Activated gamma-delta T cell (primary cell): ENCODE measurements at places on chromosomes 11 and 22.
A peak's percentile ranks its signal among the peaks of the same experiment; 100 is the strongest.

DNA sequence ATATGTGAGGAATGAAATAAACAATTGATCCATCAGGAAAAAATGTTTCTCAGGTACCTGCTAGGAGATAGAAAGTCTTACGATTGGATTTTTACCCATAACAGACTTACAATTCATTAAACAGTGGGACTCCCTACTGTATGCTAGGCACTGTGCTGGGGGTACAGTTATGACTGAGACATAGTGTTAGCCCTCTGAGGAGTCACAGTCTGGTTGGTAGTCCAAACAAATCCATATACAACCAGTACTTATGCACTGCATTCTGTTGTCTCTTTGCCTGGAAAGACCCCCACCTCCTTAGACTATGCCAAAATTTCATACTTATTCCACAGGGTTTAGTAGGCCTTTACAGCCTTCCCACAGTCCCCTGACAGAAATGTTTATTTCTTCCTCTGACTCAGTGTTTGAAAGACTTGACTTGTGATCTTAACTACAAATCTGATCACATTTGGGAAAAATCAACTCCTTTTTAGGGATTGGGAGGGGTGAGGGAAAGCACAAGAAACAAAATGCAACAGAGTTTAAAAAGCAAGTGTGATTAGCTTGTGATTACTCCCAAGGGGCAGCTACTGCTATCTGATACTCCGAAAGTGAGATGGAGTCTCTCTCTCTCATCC is 69.4 kb upstream of the HORMAD2 start:
- DNase-seq: no peak

- no peak for DNase-seq
These were observed 364.2 kb downstream of the TENM4 start for GRCh38 chr11:79076526-79077115.

GRCh38 chr11:120284272-120284671 is 40.8 kb upstream of the TLCD5 start:
- DNase-seq: no peak

- DNase-seq: no peak
These were observed 4.3 kb upstream of the TSKU start for GRCh38 chr11:76778874-76779273.

DNA sequence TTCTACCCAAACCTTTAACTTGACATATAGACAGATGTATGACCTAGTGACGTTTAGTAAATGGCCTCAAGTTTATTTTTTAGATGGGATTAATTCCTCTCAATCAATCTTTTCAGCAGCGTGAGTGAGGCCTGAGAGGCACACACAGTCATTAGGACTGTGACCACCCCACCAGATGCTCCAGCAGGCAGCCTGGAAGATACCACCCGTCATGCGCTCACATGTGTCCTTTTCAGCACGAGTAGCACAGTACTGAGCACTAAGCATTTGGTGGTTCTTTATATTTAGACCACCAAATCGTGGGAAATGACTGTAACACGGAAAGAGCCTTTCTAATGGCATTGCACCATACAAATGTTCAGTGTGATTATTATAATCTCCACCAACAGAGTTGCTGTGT is 354.6 kb upstream of the DDI1 start:
- no peak for DNase-seq

DNA sequence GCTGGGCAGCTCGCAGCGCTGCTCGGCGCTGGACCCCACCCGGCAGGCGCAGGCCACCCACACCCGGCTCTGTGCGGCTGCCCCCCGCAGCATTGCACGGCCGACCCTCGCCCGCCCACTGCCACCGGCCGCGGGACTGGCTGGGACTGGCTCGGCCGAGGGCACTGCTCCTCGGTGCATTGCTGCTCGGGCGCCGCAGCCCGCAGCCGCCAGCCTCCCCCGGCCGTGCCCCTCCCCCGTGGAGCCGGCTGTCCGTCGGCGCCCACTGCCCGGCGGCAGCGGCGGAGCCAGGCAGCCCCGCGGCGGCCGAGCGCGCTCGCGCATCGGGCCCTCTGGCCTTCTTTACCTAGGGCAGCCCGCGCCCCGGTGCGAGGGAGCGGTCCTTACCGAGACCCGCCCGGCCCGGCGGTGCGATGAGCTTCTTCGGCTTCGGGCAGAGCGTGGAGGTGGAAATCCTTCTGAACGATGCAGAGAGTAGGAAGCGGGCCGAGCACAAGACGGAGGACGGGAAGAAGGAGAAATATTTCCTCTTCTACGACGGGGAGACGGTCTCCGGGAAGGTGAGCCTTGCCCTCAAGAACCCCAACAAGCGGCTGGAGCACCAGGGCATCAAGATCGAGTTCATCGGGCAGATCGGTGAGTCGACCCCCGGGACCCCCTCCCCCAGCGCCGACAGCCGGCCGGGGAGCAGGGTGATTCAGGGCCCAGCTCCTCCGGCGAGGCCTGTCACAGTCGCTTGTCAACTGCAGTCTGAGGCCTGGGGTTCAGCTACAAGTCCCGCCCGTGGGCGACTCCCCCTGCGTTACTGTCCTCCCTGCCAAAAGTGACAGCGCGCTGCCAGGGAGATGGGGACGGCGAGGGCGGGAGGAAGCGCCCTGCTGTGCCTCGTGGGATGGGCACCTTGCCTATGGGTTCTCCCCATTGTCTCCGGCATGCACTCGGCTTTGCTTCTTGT is 516 bp downstream of the VPS26B start:
- DNase-seq: peak; percentile 27

DNA sequence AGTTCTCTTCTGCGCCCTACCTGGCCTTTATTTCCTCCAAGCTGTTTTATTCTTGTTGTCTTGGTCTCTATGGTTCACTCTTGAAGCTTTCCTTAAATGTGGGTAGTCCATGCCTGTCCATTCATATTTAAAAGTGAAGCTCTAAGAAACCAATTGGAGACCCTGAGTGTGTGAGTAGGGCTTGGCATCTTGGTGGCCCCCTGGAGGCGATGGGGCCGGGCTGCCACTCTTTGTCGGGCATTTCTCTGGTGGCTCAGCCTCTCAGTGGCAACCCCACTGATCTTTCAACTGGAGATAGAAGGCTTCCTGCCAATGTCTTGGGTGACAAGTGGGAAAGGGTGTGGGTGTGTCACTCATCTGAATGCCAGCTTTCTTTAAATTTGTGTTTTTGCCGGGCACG is 9.1 kb downstream of the TRPT1 start:
- no peak for DNase-seq

- no peak for DNase-seq
These were observed 27.0 kb downstream of the ART5 start for GRCh38 chr11:3614742-3615171.

DNA sequence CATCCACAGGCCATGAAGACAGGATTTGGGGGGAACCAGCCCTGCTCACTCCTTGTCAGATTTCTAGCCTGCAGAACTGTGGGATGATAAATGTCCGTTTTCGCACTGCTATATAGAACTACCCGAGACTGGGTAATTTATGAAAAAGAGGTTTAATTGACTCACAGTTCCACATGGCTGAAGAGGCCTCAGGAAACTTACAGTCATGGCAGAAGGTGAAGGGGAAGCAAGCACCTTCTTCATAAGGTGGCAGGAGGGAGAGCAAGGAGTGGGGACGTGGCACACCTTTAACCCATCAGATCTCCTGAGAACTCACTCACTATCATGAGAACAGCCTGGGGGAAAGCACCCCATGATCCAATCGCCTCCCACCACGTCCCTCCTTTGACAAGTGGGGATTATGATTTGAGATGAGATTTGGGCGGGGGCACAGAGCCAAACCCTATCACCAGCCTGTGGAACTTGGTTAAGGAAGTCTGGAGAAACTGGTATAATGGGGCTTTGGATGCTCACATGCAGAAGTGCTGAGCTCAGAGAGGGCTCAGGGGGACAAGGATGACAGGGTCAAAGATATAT is 50.7 kb downstream of the MYEOV start:
- no peak for DNase-seq

GRCh38 chr22:37345863-37346504 is 63.7 kb downstream of the CYTH4 start:
- no peak for DNase-seq

GRCh38 chr11:61056571-61056970 is 45.7 kb upstream of the CD5 start:
- no peak for DNase-seq

DNA sequence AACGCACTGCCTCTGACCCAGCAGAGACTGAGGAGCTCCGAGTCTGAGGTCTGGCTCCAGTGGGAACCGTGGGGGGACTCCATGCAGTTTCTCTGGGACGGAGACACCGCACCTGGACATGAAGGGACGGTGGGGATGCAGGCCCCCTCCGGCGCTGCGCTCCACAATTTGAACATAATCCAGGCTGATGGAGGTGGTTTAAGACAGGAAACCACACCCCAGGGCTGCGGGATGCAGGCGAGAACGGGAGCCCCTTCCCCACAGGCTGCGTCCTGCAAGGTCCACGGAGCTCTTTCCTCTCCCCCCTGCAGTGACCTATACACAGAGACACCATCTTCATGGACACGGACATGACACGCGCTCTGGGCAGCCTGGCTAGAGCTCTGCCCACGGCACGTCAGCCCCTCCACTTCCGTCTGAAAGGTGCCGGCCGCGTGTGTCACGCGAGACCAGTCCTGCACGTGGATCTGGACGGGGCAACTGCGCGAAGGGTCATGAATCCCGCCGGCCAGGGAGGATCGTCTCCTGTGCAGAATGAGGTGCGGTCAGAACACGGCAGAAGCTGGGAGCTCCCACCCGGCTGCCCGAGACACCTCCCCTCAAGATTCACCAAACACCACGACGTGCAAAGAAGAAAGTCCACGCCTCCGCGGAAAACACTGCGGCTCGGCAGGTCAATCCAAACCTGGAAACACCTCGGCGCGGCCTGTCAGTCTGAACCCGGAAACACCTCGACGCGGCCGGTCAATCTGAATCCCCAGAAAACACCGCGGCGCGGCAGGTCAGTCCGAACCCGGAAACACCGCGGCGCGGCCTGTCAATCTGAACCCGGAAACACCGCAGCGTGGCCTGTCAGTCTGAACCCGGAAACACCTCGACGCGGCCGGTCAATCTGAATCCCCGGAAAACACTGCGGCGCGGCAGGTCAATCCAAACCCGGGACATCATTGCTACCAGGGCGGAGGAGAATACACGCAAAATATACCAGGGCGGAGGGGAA is 212.4 kb downstream of the BRD1 start:
- no peak for DNase-seq

- no peak for DNase-seq
These were observed 98.2 kb upstream of the IGLL5 start for GRCh38 chr22:22789233-22789921.

- no peak for DNase-seq
These were observed 14.5 kb downstream of the MAML2 start for GRCh38 chr11:96328395-96329010.

GRCh38 chr11:95024958-95025357 is at the start of gene KDM4E:
KDM4E (plus strand) TSS chr11:95025258; CDS start chr11:95025558, 300 bp downstream.
- DNase-seq: no peak

- no peak for DNase-seq
These were observed 32.9 kb downstream of the RPL27A start for GRCh38 chr11:8715501-8715900.

GRCh38 chr11:40134820-40135570 is 1324.5 kb downstream of the LRRC4C start:
- DNase-seq: no peak

- no peak for DNase-seq
These were observed 3.4 kb downstream of the RCE1 start for GRCh38 chr11:66846671-66847091.

GRCh38 chr11:67576735-67577475 is 6.7 kb upstream of the GSTP1 start:
- no peak for DNase-seq

DNA sequence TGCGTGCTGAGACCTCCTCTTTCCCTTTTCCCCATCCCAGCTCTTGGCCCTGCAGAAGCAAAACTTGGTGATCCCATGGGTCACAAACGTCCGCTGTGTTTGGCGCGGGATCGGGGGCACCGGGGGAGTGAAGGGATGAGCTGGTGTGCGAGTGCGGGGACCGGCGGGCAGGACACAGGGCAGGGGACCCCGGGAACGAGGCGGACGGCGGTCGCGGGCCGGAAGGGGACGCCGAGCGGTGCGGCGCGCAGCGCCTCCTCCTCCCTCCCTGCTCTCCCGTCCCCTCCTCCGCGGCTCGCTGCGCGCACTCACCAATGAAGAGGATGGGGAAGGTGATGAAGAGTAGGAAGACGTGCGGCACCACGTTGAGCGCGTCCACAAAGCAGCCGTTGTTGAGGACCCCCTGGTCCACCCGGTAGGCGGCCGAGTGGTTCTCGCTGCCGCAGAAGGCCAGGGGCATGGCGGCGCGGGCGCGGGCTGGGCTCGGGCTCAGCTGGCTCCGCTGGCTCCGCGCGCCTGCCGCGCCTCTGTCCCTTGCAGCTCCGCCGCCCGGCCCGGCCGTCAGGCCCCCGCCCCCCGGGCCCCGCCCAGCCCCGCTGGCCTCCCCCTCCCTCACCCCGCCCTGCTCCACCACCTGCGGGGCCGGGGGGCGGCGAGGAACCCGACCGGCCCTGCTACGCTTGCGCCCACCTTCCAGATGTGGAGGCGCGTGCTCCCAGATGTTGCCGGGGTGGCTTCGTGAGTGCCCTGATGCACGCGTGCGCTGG is at the start of gene ABCC8:
TSS of gene ABCC8 (minus strand) at position 529 of the 767 bp plus-strand sequence. CDS start at position 460, 69 bp downstream.
- DNase-seq: no peak

DNA sequence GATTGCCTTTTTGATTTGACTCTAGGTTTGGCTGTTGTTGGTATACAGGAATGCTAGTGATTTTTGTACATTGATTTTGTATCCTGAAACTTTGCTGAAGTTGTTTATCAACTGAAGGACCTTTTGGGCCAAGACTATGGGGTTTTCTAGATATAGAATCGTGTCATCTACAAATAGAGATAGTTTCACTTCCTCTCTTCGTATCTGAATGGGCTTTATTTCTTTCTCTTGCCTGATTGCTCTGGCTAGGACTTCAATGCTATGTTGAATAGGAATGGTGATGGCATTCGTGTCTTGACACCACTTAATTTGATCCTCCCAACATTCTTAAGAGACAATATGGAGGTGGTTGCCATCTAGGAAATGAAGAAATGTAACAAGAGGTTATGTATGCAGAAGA is 388.1 kb upstream of the API5 start:
- no peak for DNase-seq
